ENCODE measurements at places on chromosomes 7 and 10. TPM values are rescaled to one million over a fixed set of nuclear protein-coding genes. Genes with fewer than 3 reads are reported as not detected.

GRCh38 chr10:27504808-27505460 is 830 bp downstream of the RAB18 start:
- H3K4me3 ChIP-seq: peak overlapping the region; percentile 99
- H3K36me3 ChIP-seq: peaks cover 7% of the 10 kb centered on the region
- no peak for DNase-seq
- H3K27me3 ChIP-seq: no peaks in the 10 kb centered on the region
- H3K4me1 ChIP-seq: peaks cover 47% of the 10 kb centered on the region

GRCh38 chr10:96188421-96188820 is 58.3 kb downstream of the ZNF518A start:
- H3K36me3 ChIP-seq: no peaks in the 10 kb centered on the region
- no peaks in the 10 kb centered on the region for H3K4me1 ChIP-seq
- H3K27me3 ChIP-seq: peaks cover 12% of the 10 kb centered on the region
- no peak overlapping the region for H3K4me3 ChIP-seq
- no peak for DNase-seq

DNA sequence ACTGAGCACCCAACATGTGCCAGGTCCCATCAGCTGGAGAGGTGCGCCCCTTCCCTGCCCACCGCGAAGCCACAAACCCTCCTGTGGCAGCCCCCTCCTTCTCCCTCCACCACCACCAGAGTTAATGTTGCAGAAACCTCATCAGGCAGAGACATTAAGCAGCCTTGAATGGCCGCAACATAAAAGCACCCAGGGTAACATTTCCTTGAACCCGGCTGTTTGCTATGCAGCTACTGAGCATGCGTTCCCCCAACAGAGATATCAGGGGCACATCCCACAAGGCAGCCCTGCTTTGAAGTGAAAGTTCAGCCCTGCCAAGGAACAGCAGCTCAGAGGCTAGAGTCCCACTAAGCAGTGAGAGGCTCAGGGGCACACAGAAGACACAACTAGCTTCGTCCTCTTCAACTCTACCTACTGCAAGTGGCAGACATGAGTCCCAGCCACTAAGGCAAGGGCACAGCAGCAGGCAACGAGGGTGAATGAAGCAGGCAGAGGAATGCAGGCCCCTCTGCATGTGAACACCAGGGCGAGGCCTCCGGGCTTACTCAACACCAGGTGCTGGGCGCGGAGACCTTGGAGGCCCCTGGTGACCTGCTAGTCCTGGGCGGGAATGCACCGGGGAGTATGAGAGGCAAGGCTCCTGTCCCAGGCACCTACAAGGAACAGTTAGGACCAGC is 107.4 kb downstream of the SLIT1 start:
- no peak overlapping the region for H3K4me3 ChIP-seq
- no peaks in the 10 kb centered on the region for H3K36me3 ChIP-seq
- DNase-seq: no peak
- H3K27ac ChIP-seq: no peak overlapping the region

- no peaks in the 10 kb centered on the region for H3K36me3 ChIP-seq
- peaks cover 49% of the 10 kb centered on the region for H3K27me3 ChIP-seq
- DNase-seq: peak; percentile 40
- H3K27ac ChIP-seq: no peak within 1 kb of the TSS
These were observed at the start of gene PARD3 for GRCh38 chr10:34815185-34816084. PARD3 (minus strand) TSS chr10:34815296; CDS start chr10:34814995, 301 bp downstream.

DNA sequence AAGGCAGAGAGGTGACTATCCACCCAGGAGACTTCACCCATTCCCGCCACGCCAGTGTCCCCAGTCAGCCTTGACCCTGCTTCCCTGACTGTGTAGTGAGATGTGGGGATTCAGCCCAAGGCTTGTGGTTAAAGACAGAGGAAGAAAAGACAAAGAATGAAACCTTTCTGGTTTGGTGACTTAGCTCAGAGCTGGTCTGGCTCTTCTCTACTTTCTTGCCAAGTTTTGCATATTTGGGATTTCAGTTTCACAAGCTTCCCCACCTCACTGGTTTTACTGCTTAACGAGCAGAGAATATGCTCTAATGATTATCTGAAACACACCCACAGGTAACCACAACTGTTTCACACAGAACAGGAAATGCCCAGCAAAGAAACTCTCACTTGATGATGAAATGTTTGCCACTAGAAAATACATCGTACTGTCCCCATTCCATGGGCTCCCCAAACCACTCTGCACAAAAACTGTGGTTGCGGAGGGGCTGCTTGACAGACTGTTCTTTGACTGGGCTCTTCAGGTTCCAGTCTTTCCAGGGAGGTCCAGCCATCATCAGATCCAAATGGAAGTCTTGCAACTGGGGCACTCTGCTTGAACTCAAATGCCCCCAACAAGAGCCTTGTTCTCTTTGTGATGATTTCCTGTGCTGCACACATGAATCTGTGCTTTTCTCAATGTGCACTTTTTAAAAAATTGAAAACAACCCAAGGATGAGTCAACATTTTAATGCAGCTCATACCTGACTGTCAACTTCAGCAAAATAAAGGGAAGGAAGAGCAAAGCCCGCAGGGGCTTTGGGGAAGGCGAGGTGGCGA is 95.5 kb downstream of the CTBP2 start:
- no peak overlapping the region for H3K4me3 ChIP-seq
- no peaks in the 10 kb centered on the region for H3K36me3 ChIP-seq
- H3K4me1 ChIP-seq: peaks cover 15% of the 10 kb centered on the region
- peak; percentile 19 for DNase-seq

DNA sequence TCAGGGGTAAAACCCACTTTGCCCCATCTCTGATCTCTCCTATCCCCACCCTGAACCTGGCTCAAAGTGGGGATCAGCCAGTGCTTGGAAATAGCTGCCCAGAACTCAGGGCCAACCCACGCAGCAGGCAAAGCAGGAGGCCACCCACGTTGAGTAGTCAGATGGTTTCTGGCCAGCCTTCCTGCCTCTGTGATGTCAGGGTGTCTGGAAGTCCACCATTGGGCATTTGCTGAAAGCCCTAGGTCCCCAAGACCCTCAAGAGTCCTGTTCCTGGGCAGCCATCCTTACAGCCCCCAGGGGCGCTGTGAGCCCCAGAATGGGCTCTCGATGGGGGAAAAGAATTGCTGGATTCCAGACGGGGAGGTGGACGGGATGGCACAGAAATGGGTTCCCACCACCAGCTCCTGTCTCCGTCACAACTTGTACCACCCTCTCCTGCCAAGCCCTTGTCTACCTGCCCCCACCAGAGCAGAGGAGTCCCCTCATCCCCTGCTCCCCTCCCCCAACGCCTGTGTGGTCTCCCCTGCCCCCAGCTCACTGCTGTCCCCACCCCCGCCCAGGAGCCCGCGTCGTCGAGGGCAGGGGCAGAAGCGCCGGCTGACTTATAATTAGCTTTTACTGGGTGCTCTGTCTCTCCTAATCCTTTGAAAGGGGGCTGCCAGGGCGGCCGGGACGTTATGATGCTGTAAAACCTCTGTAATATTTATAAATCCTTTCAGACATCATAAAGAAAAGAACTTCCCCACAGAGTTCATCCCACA is 3.9 kb downstream of the MYL10 start:
- H3K4me1 ChIP-seq: no peaks in the 10 kb centered on the region
- no peak overlapping the region for H3K4me3 ChIP-seq
- H3K27me3 ChIP-seq: peaks cover 12% of the 10 kb centered on the region
- DNase-seq: no peak

FBXO24 gene
- total RNA-seq: 1.5 TPM

NPFFR1 gene
- not detected for total RNA-seq

PAXIP1 gene
- 18.0 TPM for total RNA-seq

CCAR1 gene
- total RNA-seq: 80.7 TPM
